ENCODE measurements at places on chromosomes 1 and 21.

DNA sequence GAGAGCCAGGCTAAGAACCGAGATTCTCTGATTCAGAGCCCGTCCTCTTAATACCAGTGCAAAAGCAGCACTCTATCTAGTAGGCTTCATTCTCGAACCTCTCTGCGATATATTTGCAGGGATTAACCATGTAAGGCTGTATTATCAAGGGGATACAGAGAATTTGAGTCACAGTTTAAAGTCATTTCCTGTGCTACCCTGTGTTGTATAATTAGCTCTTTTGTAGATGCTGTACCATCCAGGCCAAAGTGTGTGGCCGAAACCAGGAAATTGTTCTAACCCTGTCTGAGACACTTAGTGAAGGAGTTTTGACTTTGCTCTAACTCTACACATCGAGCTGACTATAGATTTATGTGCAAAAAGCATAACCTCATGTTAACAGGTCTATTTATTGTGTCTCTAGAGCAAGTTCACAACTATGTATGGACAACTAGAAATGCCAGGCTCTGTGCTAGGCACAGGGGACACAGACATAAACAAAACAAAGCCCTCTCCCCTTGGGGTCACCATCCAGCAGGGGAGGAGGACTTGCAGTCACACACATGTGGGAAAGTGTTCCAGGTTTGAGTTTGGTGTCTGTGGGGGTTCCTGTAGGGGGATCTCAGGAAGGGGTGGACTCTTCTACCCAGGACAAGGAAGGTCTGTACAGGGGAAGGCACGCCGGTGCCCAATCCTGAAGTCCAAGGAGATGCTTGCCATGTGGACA is 182.2 kb downstream of the DHRS3 start:
- no peak for DNase-seq

DNA sequence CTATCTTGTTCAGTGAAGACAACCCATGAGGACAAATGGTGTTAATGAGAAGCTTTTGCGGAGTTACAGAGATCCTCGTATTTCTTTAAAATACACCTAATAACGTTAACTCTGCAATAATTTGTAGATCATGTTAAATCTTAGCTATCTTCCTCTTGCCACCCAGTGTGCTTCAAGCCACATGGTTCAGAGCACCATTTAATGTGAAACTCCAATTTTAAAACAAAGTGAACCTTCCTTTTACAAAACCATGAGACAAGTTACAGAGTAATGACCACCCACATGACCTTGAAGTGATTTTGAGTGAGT is 1.7 kb upstream of the KCNE2 start:
- DNase-seq = no peak

DNA sequence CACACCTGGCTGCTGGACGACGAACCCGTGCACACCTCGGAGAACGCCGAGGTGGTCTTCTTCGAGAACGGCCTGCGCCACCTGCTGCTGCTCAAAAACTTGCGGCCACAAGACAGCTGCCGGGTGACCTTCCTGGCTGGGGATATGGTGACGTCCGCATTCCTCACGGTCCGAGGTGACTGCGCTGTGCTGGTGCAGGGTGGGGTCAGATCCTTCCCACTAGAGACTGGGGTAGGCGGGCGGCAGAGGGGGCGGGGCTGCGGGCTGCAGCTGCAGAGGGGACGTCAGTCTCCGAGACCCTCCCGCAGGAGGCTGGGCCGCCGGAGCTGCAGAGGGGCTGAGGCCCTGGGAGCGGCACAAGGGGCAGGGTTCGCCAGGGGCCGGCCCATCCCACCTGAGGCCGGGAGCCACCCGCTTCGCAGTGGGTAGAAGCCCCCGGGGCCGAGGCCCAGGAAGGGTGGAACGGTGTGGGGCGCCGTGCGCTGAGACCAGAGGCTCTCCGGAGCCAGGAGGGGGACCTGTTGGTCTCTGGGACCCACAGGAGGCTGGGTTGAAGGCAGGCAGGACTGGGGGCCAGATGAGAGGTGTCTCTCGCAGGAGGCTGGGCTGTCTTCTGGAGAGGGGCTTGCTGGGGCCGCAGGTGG is 90.6 kb downstream of the TRIM11 start:
- DNase-seq = no peak

GRCh38 chr1:50704126-50704525 is 255.9 kb downstream of the FAF1 start:
- DNase-seq = peak; percentile 50

- DNase-seq = no peak
Observed at GRCh38 chr1:224783006-224783651, 146.3 kb upstream of the DNAH14 start.

DNA sequence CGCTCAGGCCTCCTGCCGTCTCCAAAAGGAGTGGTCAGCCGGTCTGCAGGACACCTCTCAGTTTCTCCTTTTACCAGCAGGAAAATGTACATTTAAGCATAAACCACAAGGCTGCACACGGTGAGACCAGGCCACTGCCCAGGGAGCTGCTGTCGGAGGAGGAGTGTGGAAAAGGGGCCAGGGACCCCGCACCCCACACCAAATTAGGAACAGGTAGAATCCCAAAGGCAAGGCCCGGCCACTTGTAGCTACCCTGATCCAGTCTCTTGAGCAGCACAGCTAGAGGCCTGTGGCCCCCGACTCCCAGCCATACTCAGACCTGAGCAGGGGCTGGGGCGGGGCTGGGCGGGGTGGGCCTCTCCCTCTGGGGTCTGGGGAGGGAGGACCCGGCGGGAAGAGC is 78.0 kb downstream of the PIK3CD start:
- DNase-seq = no peak

DNA sequence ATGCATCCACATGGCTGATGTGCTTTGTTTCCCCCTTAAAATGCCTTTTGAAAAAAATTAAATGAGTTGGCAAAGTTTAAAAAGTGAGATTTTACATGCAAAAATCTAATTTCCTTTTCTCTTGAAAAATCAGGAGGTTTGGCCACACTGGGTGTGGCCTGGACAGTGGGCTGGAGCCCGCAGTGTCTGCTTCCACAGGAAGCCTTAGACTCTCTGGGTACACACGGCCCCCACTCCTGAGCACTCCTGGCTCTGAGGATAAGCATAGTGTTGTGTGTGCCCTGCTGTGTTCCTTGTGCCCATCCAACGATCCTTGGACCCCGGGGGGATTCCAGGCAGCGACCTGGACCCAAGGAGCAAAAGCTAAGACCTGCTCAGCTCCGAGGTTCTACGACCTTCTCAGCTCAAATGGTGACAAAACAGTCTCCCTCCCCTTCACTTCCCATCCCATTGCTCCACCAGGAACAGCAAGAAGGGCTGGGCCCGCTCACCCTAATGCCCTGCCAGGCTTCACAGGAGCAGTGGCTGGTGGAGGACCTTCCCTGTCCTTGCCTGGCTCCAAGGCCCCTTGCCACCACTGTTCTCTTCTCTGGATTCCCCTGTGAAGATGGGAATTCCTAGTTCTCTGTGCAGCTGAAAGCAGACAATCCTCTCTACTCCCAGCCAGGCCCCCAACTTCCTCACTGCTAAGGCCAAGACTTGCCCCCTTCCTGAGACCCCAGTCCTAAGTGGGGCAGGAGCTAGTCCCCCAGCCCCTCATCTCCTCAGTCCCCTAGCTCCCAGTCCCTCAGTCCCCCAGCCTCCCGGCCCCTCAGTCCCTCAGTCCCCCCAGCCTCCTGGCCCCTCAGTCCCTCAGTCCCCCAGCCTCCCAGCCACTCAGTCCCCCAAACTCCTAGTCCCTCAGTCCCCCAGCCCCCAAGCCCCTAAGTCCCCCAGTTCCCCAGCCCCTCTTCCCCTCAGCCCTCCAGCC is 395.8 kb downstream of the PTPRU start:
- DNase-seq = no peak

DNA sequence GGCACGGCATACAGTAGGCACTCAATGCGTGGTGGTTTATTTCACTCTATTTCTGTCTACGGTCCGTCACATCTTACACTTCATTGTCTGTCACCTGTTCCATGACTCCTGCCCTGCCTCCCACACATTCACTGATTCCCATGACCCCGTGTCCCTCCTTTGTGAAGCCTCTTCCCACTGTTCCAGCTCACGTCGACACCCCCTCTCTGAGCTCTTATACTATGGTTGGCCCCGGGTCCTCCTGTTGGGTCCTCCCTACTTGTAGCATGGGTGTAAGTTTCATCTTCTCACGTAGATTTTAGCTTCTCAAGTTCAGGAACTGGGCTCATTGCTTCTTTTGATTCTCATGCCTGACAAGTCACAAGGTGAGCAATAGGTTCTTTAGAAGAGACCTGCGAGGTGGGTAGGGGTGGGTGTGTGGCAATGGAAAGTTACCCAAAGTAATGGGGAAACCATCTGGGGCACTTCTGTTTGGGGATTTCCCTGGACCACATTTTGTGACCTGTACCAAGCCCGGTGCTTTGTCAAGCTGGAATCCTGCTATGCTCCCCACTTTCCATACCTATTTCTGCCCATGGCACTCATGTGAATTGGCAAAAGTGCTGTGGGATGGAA is 22.1 kb upstream of the IL10 start:
- no peak for DNase-seq

DNA sequence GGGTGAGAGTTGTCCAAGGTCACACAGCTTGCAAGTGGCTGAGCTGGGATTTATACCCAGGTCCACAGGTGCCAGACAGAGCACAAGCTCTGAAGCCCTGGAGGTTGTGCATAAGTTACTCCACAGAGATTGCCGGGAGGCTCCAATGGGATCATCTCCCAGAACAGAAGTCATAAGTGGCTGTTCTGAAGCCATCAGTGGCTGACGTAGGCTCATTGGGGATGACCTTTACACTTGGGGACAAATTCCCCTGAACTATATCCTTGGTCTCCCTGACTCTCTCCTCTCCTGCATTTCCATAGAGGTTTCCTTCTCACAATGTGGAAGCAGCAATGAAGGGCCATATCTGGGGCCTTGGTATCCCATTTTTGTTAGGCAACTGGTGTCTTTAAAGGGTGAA is 37.0 kb upstream of the IFNLR1 start:
- no peak for DNase-seq

- no peak for DNase-seq
Observed at GRCh38 chr1:102435483-102435882, 438.8 kb upstream of the OLFM3 start.

- no peak for DNase-seq
Observed at GRCh38 chr1:203778146-203778545, 13.2 kb downstream of the LAX1 start.

GRCh38 chr1:173475564-173476196 is 1.5 kb upstream of the PRDX6 start:
- DNase-seq = peak; percentile 12

- no peak for DNase-seq
Observed at GRCh38 chr1:56464294-56464693, 115.1 kb downstream of the PLPP3 start.

DNA sequence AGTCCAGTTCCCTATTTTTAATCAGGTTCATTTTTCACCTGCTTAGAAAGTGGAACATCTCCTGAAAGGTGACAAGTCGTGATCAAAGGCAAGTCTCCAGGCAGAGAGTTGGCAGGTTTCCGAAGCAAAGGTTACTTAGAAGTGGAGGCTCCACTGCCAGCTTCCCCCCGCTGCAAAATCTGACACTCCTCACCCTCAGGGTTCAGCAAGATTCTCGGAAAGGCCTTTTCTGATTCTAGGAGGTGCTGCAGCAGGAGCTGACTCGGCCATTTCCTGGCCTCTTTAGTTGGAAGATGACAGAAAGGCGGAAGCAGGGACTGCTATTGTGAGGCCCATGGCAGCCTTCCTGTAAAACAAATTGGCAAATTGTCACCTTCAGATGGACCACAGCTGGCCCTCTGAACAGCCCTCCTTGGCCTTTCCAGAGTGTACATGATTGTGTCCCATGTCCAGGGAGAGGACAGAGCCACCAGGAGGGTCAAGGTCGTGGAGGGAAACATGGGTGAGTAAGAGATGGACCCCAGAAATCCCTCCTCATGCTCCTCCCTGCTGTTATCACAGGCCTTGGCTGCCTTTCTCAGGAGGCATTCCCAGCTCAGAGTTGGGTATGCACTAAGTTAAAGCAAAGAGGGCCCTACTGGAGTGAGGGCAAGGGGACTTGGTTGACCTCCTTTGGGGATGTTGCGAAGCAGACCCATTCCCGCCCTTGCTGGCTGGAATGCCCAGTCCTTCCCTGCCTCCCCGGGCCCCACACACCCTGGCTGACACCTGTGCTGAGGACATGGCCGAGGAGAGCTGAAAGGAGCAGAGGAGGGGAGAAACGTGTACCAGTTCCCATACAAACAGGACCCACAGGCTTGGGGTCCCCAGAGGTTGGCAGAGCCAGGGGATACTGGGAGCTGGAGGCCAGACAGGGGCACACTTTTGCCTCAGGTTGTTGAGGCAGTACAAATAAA is 115.5 kb upstream of the IRF2BP2 start:
- peak; percentile 60 for DNase-seq

- DNase-seq = peak; percentile 94
Observed at GRCh38 chr1:208183977-208184911, 59.9 kb downstream of the PLXNA2 start.

GRCh38 chr21:40938078-40938477 is 91.1 kb upstream of the DSCAM start:
- DNase-seq = no peak

DNA sequence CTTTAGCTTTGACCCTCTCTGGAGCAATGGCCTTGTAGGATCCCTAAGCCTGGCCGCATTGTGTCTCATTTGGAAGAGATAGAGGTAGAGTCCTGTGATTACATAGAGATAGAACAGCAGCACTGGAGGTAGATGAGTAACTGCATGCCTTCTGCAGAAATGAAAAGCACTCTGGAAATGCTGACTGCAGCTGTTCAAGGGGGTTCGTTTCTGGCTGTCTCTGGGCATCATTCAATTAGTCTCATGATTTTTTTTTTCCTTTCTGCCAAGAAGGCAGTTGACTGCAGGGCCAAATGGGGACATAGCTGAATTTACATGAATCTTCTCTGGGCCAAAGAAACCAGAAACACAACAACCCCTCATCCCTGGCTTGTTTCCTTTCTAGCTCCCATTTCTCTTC is 28.1 kb upstream of the SNX27 start:
- DNase-seq = no peak

DNA sequence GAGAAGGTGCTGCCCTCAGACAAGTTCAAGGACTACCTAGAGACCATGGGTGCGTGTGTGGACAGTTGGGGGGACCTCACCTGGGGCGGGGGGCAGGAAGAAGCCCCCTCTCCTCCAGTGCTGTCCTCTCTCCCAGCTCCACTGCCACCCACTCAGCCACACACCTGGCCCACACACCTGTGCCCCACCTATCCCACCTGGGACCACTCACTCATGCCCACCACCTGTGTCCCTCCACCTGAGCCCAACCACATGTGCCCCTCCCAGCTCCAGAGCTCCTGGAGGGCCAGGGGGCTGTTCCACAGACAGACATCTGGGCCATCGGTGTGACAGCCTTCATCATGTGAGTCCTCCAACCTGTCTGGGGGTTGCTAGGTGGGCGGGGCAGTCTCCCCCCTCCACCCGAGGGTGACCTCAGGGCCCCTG is 29.0 kb downstream of the TRIM11 start:
- DNase-seq = no peak

GRCh38 chr1:193185901-193186731 is at the start of gene B3GALT2:
Gene B3GALT2 (minus strand): TSS chr1:193186613. CDS start chr1:193181562, 5,051 bp downstream.
- DNase-seq = no peak

- no peak for DNase-seq
Observed at GRCh38 chr1:172640111-172640510, 18.8 kb upstream of the FASLG start.

All from hematopoietic multipotent progenitor cell treated with erythropoietin and hydrocortisone succinate and interleukin-3 and kit ligand, for 15 days (in vitro differentiated cells).